ENCODE measurements at places on chromosomes 7 and 10.

DNA sequence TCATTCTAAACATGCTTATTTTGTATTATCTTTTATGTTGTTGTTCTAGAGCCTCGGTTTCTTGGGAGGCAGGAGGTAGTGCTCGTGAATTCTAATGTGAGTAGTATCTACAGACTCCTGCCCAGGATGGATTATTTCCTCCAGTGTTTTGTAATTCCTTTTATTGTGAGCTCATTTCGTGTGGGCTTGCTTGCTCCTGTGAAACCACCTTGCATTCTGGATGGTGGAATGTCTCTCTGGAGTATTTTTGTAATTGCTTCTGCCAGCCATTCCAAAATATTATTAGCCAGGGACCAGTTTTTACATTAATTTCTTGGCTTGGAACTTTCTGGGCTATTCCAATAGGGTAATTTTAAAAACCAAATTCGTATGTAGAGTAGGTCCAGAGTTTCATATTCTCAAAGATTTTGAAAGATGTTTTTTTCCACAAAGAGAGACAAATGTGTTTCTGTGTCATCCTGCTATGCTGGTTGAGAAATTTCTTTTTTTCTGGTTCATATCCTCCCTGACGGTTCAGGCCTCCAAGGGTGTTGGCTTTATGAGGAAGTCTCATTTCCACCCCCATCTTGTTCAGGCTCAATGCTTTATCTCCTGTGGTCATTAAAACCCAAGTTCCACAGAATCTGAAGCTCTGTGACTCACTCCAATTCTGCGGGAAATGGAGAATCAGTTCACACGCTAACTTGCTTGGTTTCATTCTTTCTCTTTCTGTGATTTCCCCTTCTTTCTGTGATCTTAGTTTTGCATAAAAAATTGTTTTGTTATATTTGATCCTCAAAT is 41.7 kb upstream of the CALD1 start:
- no peak for DNase-seq

DNA sequence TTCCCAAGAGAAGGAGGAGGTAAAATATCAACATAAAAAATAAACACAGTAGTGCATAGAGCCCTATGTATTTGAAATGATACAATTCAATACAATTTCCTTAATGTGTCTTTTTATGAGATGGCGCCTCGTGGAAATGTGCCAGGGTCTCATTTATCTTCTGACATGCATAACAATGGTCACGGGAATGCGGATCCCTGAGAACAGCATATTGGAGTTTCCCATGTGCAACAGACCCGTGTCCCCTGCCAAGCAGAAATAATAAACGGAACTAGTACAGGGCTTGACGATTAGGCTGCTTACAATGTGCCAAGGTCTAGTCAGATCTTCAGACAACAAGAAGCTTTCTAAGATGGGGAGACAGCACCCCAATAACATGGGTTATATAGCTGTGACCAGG is 217.9 kb downstream of the ARHGAP21 start:
- DNase-seq, result no peak

DNA sequence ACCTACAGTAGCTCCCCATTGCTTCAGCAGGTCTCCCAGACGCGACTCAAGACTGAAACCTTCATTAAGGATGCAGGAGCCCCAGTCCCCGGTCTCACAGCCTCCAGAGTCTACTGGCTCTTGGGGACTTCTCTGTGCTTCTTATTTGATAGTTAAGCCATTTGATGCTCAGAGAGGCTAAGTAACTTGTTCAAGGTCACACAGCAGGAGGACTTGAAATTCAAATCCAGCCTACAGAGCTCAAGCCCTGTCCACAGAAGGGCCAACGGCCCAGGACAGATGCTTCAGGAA is 21.2 kb upstream of the ZMIZ1 start:
- DNase-seq, result no peak

- no peak for DNase-seq
Measured at GRCh38 chr7:78066599-78066998, 268.0 kb downstream of the PHTF2 start.

DNA sequence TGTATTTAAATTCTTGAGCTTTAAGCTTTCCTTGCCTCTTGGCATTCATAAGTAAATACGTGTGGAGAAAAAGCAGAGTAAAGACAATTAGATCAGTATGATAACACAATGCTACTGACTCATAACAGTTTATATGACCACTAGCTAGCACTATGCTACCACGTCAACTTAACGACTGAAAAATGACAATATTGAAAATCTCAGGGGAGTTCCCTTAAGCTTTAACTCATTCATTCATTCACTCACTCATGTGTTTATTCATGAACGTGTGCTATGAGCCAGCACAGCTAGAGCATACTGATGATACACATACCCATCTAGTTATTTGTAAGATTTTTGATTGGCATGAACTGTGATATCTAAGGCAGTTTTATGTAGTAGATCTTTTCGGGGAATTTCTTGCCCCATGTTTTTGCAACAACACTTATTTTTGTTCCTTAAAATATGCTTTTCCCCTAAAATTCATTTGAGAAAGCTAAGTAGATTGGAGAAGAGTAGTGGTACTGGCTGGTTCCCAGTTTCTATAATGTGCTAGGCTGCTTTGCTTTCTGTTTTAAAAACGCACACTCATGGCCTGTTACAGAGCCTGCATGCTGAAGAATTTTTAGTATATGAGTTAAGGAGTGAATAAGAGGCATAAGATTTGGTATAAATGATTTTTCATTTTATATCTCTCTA is 57.4 kb upstream of the ACBD5 start:
- no peak for DNase-seq

GRCh38 chr7:127791446-127792189 is 139.6 kb downstream of the SND1 start:
- no peak for DNase-seq

DNA sequence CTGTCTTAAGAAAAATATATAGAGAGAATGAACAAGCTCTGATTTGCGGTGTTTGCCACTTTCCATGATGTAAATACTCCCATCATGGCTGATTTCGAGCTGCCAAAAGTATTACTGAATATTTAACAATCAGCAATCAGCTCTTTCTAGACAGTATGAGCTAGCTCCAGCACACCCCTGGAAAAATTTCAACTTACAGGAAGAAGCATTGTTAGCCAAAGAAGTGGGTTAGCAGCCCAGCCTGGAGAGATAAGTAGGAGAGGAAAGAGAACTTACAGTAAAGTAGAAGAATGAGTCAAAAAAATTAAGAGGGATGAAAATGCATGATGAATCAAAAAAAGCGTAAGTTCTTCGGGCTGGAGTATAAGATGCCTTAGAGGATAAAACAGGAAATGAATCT is 60.6 kb upstream of the ANK3 start:
- DNase-seq, result no peak

DNA sequence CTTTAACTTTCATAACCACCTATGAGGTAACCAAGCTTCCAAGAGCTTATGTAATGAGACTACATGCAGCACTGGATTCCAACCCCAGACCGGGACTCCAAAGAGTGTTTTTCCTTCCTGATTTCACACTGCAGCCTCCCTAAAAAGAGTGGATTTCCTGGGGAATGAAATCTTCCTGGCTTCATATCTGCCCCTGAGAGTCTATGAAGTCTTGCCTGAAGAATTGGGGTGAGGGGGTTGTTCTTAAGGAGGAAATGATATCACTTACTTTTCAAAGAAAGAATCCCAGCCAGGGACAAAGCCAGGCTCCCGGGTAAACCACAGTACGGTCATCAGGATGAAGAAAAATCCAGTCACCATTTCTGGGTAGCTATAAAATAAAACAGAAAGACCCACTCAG is 29.7 kb downstream of the STMP1 start:
- DNase-seq, result no peak

DNA sequence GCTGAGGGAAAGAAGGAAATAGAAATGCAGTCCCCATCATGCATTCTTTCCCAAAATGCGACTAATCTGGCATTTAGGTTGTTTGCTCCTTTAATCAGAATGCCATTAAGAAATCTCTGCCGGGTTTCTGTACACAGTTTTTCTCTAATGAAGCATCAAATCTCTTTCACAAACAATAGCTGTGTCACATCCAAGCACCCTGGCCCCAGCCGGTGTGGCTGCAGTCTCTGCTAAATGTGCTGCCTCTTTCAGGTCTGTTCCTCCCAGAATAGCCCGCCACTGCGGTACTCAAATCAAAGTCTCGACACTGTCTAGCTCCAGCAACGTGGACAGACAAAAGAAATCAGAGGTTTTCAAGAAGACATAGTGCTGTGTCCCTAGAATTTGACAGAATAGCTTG is 343.8 kb downstream of the KCNMA1 start:
- no peak for DNase-seq

GRCh38 chr7:18667466-18667865 is 171.9 kb downstream of the HDAC9 start:
- DNase-seq, result no peak

GRCh38 chr7:42065942-42066341 is 171.1 kb downstream of the GLI3 start:
- DNase-seq, result no peak

GRCh38 chr7:29430279-29430949 is 133.2 kb upstream of the PRR15 start:
- no peak for DNase-seq
